ENCODE measurements at places on chromosomes 5 and 9.

GRCh38 chr5:132589467-132589866, 32.7 kb downstream of the RAD50 start:
- DNase-seq: no peak

- no peak for DNase-seq
Observed at GRCh38 chr9:85117831-85118230, 448.3 kb downstream of the NTRK2 start.

DNA sequence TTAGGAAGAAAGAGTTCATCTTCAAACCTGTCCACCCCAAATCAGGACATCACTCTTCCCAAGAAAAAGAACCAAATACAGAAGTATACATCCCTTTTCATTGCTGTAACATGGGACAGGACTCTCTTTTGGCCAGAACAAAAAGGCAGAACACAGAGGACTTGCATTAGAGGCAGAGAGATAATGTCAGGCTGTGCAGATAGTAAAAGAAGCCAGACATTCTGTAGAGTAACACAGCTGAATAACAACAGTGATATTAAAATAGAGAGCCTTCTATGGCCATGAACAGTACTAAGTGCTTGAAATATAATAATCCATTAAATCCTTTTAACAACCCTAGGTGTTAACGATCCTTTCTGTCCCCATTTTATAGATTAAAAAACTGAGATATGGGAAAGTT, 437.2 kb downstream of the NFIB start:
- no peak for DNase-seq

DNA sequence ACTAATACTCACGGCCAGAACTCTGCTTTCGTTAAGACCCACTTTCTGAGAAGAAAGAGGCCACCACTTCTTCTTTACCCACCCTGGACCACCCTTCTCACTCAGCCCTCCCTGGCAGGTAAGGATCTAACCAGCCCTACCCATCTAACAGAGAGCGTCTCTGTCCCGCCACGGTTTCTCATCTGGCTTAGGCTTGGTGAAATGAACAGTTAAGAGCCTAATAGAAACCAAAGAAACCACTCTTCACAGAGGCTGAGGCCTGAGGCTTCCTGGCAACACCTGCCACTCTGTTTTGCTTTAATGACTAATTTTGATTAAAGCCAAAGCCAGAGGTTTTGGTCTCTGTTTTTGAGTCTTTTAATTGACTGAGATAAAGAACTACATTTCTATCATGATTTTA, 354.1 kb upstream of the SLC30A5 start:
- DNase-seq: no peak

All from vagina (tissue), 2 donors.